ENCODE measurements at places on chromosomes 13 and 19. TPM values are rescaled to one million over a fixed set of nuclear protein-coding genes. Genes with fewer than 3 reads are reported as not detected.

The SIGLEC12 gene
- 0.11 TPM for polyA plus RNA-seq

The FXYD1 gene
- polyA plus RNA-seq, result 18.5 TPM

The HIF3A gene
- polyA plus RNA-seq, result 149 TPM

The CATSPERD gene
- not detected for polyA plus RNA-seq

The MAMSTR gene
- polyA plus RNA-seq, result 7.5 TPM

The SLAIN1 gene
- polyA plus RNA-seq, result 6.0 TPM

The ZNF443 gene
- polyA plus RNA-seq, result 1.9 TPM

The ZNF444 gene
- 74.3 TPM for polyA plus RNA-seq

The SULT2A1 gene
- 120 TPM for polyA plus RNA-seq

The IZUMO4 gene
- 4.0 TPM for polyA plus RNA-seq

The YJEFN3 gene
- 12.5 TPM for polyA plus RNA-seq

The ZC3H4 gene
- polyA plus RNA-seq, result 4.3 TPM

The ZNF615 gene
- 4.9 TPM for polyA plus RNA-seq

The KLK7 gene
- 2.8 TPM for polyA plus RNA-seq

The ANKLE1 gene
- 0.29 TPM for polyA plus RNA-seq

The DCT gene
- not detected for polyA plus RNA-seq

The KLF2 gene
- 27.7 TPM for polyA plus RNA-seq

The ZNF726 gene
- polyA plus RNA-seq, result not detected

The YIPF2 gene
- polyA plus RNA-seq, result 88.3 TPM

The SYNGR4 gene
- 0.51 TPM for polyA plus RNA-seq

The PSENEN gene
- 127 TPM for polyA plus RNA-seq

The CEACAM7 gene
- not detected for polyA plus RNA-seq

The NUDT19 gene
- polyA plus RNA-seq, result 3.8 TPM

The TMEM238 gene
- polyA plus RNA-seq, result 39.2 TPM

The GPR32 gene
- polyA plus RNA-seq, result not detected

The FAM216B gene
- 2.2 TPM for polyA plus RNA-seq

The CEACAM3 gene
- polyA plus RNA-seq, result not detected

The CLIP3 gene
- polyA plus RNA-seq, result 19.5 TPM

The UNC13A gene
- polyA plus RNA-seq, result not detected

The PSG7 gene
- polyA plus RNA-seq, result not detected

The CNMD gene
- polyA plus RNA-seq, result 0.52 TPM

The CCDC70 gene
- polyA plus RNA-seq, result not detected

The MATK gene
- polyA plus RNA-seq, result 0.34 TPM

All from hepatocyte (in vitro differentiated cells).